ENCODE measurements at places on chromosomes 6 and 20. TPM values are rescaled to one million over a fixed set of nuclear protein-coding genes. Genes with fewer than 3 reads are reported as not detected.

DNA sequence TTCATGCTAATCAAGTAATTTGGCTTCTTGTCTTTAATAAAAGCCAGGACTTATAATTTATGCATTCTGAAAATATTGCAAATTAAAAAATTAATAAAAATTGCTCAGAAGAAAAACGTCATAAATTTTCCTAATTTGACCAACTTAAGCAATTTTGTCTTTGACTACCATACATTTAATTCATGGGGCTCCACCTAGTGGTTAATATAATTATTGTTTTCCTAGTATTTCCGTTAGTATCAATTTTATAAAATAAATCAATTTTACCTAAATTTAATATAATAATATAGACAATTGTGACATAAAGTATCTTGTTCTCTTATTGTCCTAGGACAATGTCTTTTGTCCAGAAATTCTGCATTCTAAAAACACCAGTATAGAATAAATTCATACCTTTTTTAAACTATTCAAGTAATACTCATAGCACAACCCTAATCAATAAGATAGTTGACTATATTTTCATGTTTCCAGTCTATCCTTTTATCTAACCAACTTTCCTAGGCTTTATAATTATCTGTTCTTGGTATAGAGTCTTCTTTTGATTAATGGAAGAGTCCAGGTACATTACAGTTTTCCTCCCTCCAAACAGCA lies 319.9 kb downstream of the TRDN start:
- no peak overlapping the region for H3K27ac ChIP-seq
- no peaks in the 10 kb centered on the region for H3K36me3 ChIP-seq

GRCh38 chr20:7355051-7355450 lies 585.2 kb downstream of the HAO1 start:
- DNase-seq, result no peak
- no peak overlapping the region for H3K27ac ChIP-seq
- no peaks in the 10 kb centered on the region for H3K36me3 ChIP-seq
- no peak overlapping the region for H3K4me3 ChIP-seq

Gene SPATS1
- not detected for polyA plus RNA-seq

Gene HUS1B
- 0.33 TPM for polyA plus RNA-seq

Gene VWA7
- polyA plus RNA-seq, result 0.11 TPM

Gene SLC16A10
- polyA plus RNA-seq, result 0.18 TPM

Gene SAMD3
- polyA plus RNA-seq, result not detected

Gene TNFRSF6B
- polyA plus RNA-seq, result 20.6 TPM

All from endothelial cell of umbilical vein (primary cell).